Prostate gland (tissue), 2 donors: ENCODE measurements at places on chromosomes 5 and 9.

GRCh38 chr9:90999425-91000397 is 198.1 kb downstream of the SYK start:
- DNase-seq: peak; percentile 81

GRCh38 chr5:124124711-124125229 is 612.8 kb downstream of the CSNK1G3 start:
- DNase-seq: no peak

GRCh38 chr5:143642791-143643190 is 169.2 kb upstream of the HMHB1 start:
- DNase-seq: no peak

GRCh38 chr5:84384604-84385575 is at the start of gene EDIL3:
Gene EDIL3, minus strand, starts transcription at chr5:84384880. Its CDS starts 506 bp downstream, at chr5:84384374.
- DNase-seq: no peak

DNA sequence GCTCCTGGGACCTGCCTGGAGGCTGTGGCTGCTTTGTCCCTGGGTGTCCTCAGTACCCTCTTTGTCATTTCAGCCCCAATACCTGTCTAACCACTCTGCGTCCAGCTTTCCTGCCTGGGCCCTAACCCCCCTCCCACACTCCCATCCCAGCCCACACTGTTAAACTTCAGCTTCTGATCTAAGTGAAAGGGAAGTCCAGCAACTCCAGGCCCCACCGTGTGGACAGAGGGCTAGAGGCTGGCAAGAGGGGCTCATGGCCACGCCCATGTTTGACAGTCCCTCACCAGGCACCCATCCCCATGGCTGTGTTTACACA is 56.3 kb downstream of the SEMA4D start:
- DNase-seq: peak; percentile 20

GRCh38 chr9:119216651-119217331 is 152.4 kb downstream of the BRINP1 start:
- peak; percentile 10 for DNase-seq
